Astrocyte of the spinal cord (primary cell): ENCODE measurements at places on chromosomes 12 and 14.

DNA sequence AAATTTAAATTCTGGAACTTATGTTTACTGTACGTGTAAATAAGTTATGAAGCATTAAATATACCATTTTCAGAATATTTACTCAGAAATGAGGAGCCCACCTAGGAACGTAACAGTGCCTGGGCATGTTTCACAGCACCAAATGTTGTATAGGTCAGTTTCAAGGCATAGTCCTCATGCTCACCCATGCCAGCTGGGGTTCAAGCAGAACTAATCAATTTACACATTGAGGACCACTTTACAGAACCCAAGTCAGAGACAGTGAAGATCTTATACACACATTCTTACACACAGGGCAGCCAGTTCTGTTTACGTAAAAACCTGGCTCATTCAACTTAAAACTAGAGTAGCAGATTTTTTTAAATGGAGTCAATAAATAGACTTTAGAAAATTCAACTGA, 2.0 kb downstream of the KICS2 start:
- no peak for DNase-seq

GRCh38 chr14:50501642-50502041, 30.7 kb downstream of the MAP4K5 start:
- peak; percentile 85 for DNase-seq

DNA sequence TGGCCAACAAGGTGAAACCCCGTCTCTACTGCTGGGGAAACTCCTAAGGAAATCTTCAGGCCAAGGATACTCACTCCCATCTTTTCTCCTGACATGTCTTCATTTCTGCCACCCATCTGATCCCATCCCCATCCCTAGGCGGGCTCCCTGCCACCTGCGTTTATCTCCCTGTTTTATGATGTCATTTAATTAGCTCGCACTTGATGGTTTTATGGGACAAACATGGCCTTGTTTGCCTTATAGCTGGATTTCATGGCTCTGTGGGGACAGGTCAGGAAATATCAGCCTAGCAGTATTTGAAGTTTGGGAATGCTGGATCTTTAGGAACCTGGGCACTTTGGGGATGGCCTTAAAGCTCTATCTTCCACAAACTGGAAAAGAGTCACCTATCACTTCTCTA, 88.5 kb upstream of the CISTR start:
- DNase-seq = no peak

GRCh38 chr14:50551877-50552276, 8.1 kb upstream of the ATL1 start:
- DNase-seq = no peak

GRCh38 chr12:3973269-3973884, 100.2 kb upstream of the PARP11 start:
- DNase-seq = no peak

DNA sequence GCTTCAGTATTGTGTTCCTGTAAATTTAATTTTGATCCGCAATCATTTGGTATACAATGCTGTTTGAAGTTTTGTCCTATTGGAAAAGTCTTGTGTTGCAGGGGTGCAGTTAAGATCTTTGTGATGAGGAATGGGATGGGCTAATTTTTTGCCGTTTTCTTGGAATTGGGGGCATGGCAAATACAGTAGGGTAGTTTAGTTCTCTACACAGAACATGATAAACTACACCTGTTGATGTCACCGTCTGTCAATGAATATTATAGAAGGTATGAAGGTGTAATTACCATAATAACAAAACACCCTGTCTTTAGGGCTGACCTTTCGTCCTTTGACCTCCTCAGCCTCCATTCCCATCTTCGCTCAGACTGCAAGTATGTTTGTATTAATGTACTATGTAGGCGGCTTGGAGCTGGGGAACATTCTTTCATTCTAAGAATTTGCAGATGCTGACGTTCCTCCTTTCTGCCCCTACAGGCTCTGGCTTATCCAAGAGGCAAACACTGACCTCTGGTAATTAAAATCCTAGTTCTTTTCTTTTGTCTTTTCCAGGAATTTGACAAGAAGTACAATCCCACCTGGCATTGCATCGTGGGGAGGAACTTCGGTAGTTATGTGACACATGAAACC, 1.7 kb downstream of the DYNLL1 start:
- DNase-seq = no peak

DNA sequence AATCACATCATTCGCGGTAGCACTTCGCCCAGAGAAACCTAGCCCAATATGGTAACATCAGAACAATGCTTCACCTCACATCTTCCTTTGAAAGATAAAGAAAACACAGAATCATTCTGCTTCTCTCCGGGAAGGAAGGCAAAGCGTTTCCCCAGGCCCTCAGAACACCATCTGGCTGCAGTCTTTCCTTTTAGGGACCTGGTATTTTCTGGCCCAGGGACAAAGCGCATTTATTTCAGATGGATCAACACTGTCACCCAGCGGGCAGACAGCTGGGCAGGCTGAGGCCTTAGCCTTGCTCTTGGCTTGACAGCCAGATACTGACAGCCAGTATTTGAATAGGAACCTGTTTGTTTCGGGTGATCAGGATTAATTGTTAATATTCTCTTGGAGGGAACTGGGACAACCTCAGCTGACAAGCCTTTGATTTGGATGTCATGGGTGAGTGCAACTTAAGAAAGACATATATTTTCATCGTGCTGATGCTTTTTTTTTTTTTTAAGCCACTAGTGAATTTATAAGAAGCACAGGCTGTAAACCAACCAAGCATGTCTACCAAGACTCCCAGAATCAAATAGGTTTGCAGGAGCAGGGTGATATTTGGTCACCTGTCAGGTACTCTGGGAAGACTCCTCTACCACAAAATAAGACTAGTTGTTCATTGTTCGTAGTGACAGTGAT, 118.9 kb downstream of the VEZT start:
- peak; percentile 89 for DNase-seq

DNA sequence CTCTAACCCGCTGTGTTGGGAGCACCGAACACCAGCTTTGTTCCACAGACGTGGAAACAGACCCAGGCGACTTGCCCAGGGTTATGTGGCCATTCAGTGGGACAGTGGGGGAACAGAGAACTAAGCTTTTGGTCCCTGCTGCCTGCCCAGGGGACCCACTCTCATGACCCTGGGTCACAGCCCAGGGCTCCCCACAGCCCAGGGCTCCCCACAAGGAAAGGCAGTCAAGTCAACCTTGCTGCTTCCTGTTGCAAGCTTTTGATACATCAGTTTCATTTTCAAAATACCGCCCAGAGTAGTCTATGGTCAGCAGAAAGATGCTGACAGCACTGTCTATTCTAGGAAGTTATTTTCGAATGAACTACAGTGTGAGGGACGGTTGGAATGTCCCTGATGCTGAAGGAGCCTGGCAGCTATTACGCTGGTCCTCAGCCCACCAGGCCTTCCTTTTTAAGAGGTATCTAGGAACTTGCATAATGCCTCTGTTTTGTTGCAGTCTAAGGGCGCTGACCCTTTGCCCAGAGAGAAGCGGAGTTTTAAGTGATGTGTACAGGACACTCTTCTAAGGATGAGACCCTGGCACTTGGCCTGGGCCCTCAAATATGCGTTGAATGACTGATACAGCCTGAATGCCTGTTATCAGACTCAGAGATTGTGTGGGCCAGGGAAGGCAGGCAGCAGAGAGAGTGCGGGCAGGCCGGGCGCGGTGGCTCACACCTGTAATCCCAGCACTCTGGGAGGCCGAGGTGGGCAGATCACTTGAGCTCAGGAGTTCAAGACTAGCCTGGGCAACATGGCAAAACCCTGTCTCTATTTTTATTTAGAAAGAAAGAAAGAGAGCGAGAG, 12.6 kb upstream of the TTC7B start:
- no peak for DNase-seq

DNA sequence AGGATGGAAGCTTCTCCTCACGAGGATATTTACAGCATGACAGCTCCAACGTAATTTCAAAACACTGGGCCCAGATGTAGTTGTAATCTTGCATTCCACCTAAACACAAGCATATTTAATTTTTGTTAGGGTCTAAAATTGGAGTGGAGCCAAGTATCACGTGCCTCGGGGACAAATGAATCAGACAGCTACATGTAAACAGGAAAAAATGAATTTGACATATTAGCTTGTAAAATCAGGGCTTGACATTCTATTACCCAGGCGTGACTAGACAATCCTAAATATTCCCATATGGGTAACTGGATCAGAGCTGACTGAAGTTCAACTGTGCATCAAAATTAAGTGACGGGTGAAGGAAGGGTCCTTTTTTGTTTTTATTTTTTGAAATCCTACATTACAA, 59.0 kb downstream of the MDM2 start:
- DNase-seq = no peak

- DNase-seq = peak; percentile 70
These were observed 580.2 kb downstream of the ETNK1 start for GRCh38 chr12:23204933-23205778.

GRCh38 chr14:37587131-37587803, 7.8 kb downstream of the FOXA1 start:
- DNase-seq = no peak

DNA sequence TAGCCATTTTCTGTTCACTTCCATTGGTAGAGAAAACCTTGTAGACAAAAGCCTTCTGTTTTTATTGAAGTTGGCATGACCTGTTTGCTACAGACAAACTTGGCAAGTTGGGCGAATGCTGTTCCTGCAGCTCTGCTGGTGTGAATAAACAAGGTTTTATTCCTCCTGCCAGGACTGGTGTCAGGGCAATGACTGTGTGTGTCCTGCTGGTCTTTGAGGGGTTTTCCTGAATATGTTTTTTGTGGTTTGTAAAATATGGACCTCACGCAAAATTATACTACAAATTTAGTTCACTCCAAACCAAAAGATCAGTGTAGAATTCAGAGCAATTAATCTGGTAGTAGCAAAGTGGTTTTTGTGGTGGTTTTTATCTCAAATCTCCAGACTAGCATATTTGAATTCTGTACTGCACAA, 140.8 kb downstream of the ERC1 start:
- DNase-seq = peak; percentile 61

- no peak for DNase-seq
These were observed 40.0 kb downstream of the MYBPC1 start for GRCh38 chr12:101634724-101635123.

GRCh38 chr14:29227631-29228030, 461.0 kb downstream of the FOXG1 start:
- DNase-seq = peak; percentile 48

GRCh38 chr12:8870586-8870985, 43.7 kb upstream of the PHC1 start:
- DNase-seq = no peak

DNA sequence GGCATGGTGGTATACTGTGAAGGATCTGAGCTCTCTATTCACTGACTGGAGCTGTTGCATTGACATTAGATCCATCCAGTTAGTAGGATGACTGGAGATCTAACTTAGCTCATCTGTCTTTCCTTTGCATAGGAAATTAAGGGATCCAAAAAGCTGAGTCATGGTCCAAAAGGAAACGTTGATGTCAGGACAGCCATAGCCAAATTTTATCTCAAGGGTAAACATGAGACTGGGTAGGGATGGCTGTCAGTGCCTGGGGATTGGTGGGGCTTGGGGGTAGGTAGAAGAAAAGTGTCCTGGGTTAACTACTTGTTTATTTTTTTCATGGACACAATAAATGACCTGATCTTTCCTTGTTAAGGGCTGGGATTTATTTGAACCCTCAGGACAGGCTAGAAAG, 4.6 kb downstream of the FAM177A1 start:
- DNase-seq = peak; percentile 49

DNA sequence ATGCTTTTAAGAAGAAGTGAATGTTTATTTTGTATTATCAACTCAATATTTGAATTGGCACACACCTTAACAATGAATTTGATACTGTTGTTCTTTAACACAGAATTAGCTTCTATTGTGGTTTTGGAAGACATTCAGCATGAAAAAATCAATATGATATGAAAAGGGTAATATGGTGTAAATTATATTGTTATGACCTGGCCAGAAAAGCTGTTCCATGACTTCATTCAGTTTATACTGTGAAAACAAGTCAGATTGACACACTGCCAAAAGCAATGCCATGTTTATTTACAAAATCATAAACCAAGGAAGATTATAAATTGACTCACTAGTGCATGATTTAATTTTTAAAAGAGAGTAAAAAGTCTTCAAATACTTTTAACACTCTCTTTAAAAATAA, 851.4 kb upstream of the SEL1L start:
- no peak for DNase-seq

- no peak for DNase-seq
These were observed 772 bp downstream of the SCARB1 start for GRCh38 chr12:124862768-124863415.

- no peak for DNase-seq
These were observed 607 bp upstream of the KRT6C start for GRCh38 chr12:52474212-52474611.

DNA sequence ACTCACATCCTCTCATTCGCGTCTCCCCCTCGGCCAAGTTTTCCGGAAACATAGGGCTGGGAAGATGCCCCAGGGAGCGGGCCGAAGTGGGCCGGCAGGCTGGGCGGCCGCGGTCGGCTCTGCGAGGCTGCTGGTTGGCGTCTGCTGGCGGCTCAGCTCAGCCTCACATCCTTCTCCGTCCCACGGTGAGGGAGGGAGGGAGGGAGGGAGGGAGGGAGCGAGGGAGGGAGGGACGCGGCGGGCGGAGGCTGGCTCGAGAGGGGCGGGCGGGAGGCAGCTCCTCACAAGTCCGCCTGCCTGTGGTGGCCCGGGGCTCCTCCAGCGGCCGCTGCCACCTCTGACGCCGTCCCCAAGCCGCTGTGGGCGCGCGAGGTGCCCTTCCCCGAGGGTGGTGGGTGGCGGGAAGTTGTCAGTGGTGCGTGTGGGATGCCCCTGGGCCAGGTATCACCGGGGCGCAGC, 93.8 kb downstream of the RFLNA start:
- DNase-seq = peak; percentile 94
